ENCODE measurements at places on chromosomes 13 and 19. TPM values are rescaled to one million over a fixed set of nuclear protein-coding genes. Genes with fewer than 3 reads are reported as not detected.
A peak's percentile ranks its signal among the peaks of the same experiment; 100 is the strongest.

DNA sequence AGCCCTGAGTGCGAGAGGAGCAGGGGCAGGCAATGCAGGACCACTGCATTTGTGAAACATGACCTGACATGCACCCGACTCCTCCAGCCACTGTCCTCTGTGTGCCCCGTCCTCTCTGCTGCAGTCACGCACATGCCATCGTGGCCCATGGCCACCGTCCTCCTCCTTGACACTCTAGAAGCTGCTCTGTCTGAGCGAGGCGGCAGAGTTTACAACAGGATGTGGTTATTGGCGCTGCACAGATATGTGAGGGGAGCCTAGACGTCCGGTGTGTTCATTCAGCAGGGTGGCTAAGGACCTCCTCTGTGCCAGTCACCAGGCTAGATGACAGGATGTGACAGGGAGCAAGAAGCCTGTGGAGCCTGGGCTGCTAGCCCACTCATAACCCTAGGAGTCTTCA is 277.8 kb downstream of the FOXO1 start:
- DNase-seq: peak; percentile 32

DNA sequence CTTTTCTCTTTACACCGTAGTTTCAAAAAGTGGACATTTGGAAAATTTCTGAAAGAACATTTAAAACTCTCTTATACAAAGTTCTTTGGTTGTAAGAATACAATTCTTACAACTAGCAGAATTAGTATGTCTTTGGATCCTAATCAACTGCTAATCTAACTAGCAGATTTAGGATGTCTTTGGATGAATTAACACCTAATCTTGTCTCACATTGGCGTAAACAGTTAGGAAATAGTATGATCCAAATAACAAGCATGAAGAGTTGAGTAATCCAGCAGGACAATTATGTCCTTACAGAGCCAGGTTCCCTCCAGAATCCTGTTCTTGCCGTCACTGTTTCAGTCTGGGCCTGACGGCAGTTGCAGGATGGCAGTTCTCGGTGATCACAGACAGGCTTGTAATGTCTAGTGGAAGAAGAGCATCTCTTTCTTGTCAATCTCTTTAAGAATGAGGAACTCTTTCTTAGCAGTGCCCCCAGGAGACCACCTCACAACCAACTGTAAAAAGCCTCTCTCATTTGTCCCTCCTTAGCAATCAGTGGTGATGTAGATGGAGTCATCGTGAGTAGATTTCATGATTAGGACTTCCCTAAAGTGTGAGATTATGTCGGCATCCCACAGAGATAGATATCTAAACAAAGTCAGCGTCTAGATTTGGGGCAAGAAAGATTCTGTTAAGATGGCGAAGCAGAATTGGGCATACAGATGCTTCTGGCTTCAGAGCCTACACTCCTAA is 5.7 kb upstream of the TNFSF13B start:
- DNase-seq: no peak

DNA sequence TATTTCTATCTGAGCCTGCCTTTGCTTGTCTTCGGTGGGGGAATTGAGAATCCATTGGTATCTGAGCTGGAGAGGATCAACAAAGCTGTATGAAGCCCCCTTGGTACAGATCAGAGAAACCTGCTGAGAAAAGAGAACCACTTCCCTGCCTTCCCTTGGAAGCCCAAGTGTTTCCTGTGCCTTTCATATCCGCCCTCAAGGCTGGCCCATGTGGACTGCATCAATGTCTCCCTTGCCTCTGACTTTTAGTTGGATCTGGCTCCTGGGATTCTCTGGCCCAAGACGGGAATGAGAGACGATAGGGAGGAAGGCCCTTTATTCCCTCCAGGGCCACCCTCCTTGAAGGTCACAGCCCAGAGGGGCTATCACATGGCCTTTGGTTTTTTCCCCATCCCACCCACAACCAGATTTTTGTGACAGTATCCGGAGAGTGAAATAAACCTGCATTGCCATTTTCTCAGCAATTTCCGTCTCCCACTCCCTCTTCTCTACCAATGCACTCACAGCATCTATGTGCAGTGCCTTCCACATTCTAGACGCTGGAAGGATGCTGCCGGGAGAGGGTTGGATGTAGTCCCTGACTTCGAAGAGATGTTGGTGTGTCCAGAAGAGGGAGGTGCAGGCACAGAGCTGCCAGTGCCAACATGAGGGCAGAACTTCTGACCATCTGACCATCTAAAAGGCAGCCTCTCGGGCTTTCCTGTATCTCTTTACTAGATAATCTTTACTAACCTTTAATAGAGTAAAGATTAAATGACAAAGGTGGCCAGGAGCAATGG is 63.8 kb downstream of the KCTD15 start:
- DNase-seq: no peak

LHB gene
- not detected for total RNA-seq

METTL21C gene
- not detected for total RNA-seq
